ENCODE measurements at places on chromosomes 7 and 10. TPM values are rescaled to one million over a fixed set of nuclear protein-coding genes. Genes with fewer than 3 reads are reported as not detected.
A peak's percentile ranks its signal among the peaks of the same experiment; 100 is the strongest.

GRCh38 chr10:77458986-77459590 is 178.5 kb downstream of the KCNMA1 start:
- no peaks in the 10 kb centered on the region for H3K27me3 ChIP-seq
- no peak for DNase-seq
- H3K36me3 ChIP-seq = no peaks in the 10 kb centered on the region
- H3K4me1 ChIP-seq = peaks cover 2% of the 10 kb centered on the region
- H3K27ac ChIP-seq = no peak overlapping the region

- no peak overlapping the region for H3K4me3 ChIP-seq
- H3K27me3 ChIP-seq = no peaks in the 10 kb centered on the region
- no peak for DNase-seq
- H3K27ac ChIP-seq = no peak overlapping the region
Observed at GRCh38 chr10:99280472-99280871, 44.8 kb upstream of the HPSE2 start.

GRCh38 chr7:85033263-85033662 is 153.6 kb downstream of the SEMA3D start:
- H3K4me1 ChIP-seq = no peaks in the 10 kb centered on the region
- H3K36me3 ChIP-seq = no peaks in the 10 kb centered on the region
- no peak for DNase-seq
- H3K27ac ChIP-seq = no peak overlapping the region

DNA sequence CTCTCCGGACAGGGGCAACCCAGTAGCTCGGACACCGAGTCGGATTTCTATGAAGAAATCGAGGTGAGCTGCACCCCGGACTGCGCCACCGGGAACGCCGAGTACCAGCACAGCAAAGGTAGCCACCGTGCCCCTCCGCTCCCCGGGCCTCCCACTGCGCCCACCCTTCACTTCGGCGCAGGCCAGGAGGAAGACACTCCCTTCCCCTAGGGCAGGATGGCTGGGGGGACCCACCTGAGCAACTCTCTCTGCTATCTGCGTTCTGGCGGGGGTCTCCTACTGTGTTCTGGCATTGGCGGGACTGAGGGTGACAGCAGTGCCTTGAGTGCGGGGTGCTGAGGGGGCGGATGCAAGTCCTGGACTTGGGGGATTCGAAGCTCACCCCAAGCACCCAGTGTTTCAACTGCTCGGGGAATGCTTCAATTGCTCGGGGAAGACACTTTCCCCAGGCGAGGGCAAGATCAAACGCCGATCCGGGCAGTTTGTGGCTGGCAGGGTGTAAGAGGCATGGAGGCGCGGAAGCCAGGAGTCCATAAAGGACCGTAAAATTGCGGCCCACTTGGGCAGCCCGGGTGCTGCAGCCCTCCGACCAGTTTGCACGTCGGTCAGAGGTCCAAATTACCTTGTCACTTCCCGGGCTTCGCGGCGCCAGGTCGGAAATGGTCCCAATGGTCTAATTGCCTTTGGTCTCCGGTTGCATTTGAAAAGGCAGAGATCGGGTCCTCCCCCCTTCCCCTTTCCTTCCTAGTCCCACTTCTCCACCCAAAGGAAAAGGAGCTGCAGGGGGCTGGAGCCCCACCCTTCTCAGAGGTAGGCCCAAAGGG is 950 bp downstream of the EVX1 start:
- H3K4me1 ChIP-seq = no peaks in the 10 kb centered on the region
- peaks cover 95% of the 10 kb centered on the region for H3K27me3 ChIP-seq
- no peak overlapping the region for H3K4me3 ChIP-seq
- no peaks in the 10 kb centered on the region for H3K36me3 ChIP-seq
- H3K27ac ChIP-seq = no peak overlapping the region
- no peak for DNase-seq

DNA sequence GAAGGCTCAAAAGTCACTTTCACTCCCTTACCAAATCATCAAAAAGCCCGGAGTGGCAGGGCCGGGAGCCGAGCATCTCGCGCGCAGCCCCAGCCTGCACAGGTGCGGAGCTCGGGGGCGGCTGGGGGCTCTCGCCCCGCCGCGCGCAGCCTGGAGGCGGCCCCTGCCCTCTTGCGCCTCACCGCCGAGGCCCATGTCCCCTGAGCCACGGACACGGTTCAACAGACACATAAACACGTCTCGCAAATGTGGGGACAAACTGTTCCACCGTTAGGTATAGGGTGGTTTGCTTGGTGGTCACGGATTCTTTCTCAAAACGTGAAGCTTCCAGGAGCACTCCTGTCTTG is 700 bp downstream of the GSAP start:
- no peaks in the 10 kb centered on the region for H3K36me3 ChIP-seq
- H3K4me1 ChIP-seq = peaks cover 4% of the 10 kb centered on the region
- no peak for DNase-seq
- no peaks in the 10 kb centered on the region for H3K27me3 ChIP-seq

DNA sequence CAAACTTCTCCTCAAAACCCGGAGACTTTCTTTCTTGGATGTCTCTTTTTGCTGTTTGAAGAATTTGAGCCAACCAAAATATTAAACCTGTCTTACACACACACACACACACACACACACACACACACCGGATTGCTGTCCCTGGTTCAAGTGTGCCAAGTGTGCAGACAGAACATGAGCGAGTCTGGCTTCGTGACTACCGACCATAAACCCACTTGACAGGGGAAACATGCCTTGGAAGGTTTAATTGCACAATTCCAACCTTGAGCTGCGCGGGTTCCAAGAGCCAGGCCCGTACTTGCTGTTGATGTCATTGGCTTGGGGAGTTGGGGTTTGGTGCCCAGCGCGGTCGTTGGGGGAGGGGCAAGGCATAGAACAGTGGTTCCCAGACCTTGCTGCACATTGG is 1.7 kb downstream of the EGFR start:
- peaks cover 5% of the 10 kb centered on the region for H3K36me3 ChIP-seq
- H3K4me3 ChIP-seq = peak overlapping the region; percentile 79
- peak; percentile 72 for DNase-seq

- no peaks in the 10 kb centered on the region for H3K4me1 ChIP-seq
- H3K27ac ChIP-seq = no peak overlapping the region
- H3K4me3 ChIP-seq = no peak overlapping the region
- no peaks in the 10 kb centered on the region for H3K27me3 ChIP-seq
- no peak for DNase-seq
Observed at GRCh38 chr7:152076940-152077933, 51.8 kb downstream of the GALNT11 start.

GRCh38 chr7:22589641-22590201 is 89.7 kb upstream of the STEAP1B start:
- H3K4me1 ChIP-seq = peaks cover 12% of the 10 kb centered on the region
- no peak overlapping the region for H3K4me3 ChIP-seq
- no peaks in the 10 kb centered on the region for H3K27me3 ChIP-seq
- no peak overlapping the region for H3K27ac ChIP-seq

- no peak overlapping the region for H3K27ac ChIP-seq
- no peaks in the 10 kb centered on the region for H3K36me3 ChIP-seq
- no peak for DNase-seq
- no peak overlapping the region for H3K4me3 ChIP-seq
Observed at GRCh38 chr7:126443951-126444350, 808.8 kb downstream of the GRM8 start.

- no peaks in the 10 kb centered on the region for H3K36me3 ChIP-seq
- H3K27me3 ChIP-seq = no peaks in the 10 kb centered on the region
Observed at GRCh38 chr10:116281775-116282174, 8.8 kb upstream of the GFRA1 start.

GRCh38 chr10:69846293-69846921 is 44.7 kb downstream of the COL13A1 start:
- DNase-seq = no peak
- no peak overlapping the region for H3K27ac ChIP-seq
- no peak overlapping the region for H3K4me3 ChIP-seq
- H3K27me3 ChIP-seq = no peaks in the 10 kb centered on the region
- peaks cover 23% of the 10 kb centered on the region for H3K4me1 ChIP-seq
- no peaks in the 10 kb centered on the region for H3K36me3 ChIP-seq

- H3K36me3 ChIP-seq = peaks cover 3% of the 10 kb centered on the region
- H3K27me3 ChIP-seq = no peaks in the 10 kb centered on the region
- no peak overlapping the region for H3K4me3 ChIP-seq
- no peak overlapping the region for H3K27ac ChIP-seq
- no peak for DNase-seq
- peaks cover 24% of the 10 kb centered on the region for H3K4me1 ChIP-seq
Observed at GRCh38 chr7:2112261-2113198, 120.2 kb downstream of the MAD1L1 start.

DNA sequence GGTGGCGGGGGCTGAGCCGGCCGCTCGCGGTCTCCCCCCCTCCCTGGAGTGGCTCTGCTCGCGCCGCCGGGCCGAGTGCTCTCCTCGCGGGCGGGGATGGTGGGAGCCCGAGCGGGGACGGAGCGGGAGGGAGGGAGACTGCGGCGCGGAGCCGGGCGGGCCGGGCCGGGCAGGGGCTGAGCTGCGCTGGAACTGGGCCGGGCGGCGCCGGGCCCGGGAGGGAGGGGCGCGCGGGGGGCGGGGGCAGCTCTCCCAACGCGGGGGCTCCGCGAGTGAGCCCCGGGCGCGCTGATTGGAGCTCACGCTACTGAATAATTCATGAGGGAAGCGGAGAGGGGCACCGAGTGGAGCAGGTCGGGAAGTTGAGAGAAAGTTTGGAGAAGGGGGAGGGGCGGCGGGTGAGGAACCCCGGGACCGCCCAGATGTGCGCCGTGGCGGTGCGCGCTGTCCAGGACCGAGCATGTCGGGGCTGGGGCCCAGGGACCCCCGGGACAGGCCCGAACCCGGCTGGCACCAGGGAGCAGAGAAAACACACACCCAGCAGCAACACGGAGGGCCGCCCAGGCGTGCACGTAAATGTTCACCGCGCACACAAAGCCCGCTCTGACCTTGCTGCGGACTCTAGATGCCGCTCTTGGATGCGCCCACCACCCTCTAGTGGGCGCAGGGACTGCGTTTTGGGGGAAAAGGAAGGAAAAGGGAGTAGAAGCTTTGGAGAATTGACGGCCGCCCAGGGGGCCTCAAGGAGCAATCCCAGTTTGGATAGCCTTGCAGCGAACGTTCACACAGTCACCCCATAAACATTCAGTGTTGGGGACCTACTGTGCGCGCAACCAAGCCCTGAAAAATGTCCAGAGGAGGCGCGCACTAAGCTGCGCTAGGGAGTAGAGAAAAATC is at the start of gene EPHB4:
TSS of gene EPHB4 (minus strand) at position 194 of the 897 bp plus-strand sequence. CDS start 493 bp downstream, outside the sequence.
- no peaks in the 10 kb centered on the region for H3K27me3 ChIP-seq
- peak; percentile 89 for DNase-seq
- H3K4me1 ChIP-seq = peaks cover 3% of the 10 kb centered on the region
- no peak within 1 kb of the TSS for H3K27ac ChIP-seq
- H3K36me3 ChIP-seq = peaks cover 11% of the 10 kb centered on the region

GRCh38 chr7:68619526-68619925 is 978.7 kb upstream of the AUTS2 start:
- no peaks in the 10 kb centered on the region for H3K27me3 ChIP-seq
- no peaks in the 10 kb centered on the region for H3K4me1 ChIP-seq
- H3K4me3 ChIP-seq = no peak overlapping the region
- no peak overlapping the region for H3K27ac ChIP-seq
- H3K36me3 ChIP-seq = no peaks in the 10 kb centered on the region
- DNase-seq = no peak

GRCh38 chr10:127250031-127250430 is 53.6 kb upstream of the INSYN2A start:
- H3K27me3 ChIP-seq = no peaks in the 10 kb centered on the region
- no peak overlapping the region for H3K27ac ChIP-seq
- peaks cover 3% of the 10 kb centered on the region for H3K36me3 ChIP-seq
- DNase-seq = no peak
- no peaks in the 10 kb centered on the region for H3K4me1 ChIP-seq
- no peak overlapping the region for H3K4me3 ChIP-seq

DNA sequence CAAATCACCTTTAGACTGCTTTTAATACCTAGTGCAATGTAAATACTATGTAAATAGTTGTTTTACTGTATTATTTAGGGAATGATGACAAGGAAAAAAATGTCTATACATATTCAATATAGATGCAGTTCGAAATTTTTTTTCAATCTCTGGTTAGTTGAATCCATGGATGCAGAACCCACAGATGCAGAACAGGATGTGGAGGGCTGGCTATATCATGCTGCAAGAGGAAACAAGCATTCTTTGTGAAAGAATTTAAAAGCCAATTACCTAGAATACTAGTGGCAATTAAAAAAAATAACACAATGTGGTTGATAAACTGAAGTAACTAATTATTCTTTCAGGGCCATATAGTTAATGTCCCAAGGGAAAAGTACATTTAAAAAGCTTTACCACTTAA is 170.4 kb downstream of the ZNF438 start:
- peaks cover 10% of the 10 kb centered on the region for H3K4me1 ChIP-seq
- DNase-seq = no peak
- H3K4me3 ChIP-seq = no peak overlapping the region
- H3K27me3 ChIP-seq = no peaks in the 10 kb centered on the region
- H3K36me3 ChIP-seq = no peaks in the 10 kb centered on the region

DNA sequence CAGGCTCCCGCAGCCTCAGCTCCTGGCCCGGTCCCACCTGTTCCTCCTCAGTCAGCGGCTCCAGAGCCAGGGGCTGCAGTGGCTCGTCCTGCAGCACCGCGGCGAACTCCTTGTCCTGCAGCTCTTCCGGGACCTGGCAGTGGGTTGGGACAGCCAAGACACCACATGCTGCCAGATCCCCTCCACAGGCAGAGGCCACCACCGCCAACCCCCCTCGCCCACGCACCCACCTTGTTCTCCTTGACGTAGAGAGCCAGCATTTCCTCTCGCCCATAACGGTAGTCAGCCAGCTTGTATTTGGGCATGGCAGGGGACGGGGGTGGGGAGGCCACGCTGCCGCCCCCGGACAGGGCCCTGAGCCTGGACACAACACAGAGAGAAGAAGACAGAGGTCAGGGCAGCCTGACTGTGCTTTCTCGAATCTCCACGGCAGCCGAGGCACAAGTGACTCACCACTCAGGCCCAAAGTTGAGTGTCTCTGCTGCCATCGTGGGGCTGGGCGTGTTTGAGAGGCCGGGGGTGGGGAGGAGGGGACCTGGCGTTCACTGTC is 6.2 kb downstream of the GIGYF1 start:
- H3K4me3 ChIP-seq = no peak overlapping the region
- H3K27me3 ChIP-seq = no peaks in the 10 kb centered on the region
- peak; percentile 41 for DNase-seq
- peaks cover 10% of the 10 kb centered on the region for H3K4me1 ChIP-seq

The CLEC2L gene
- total RNA-seq = not detected

The TUBGCP2 gene
- 51.6 TPM for total RNA-seq

The SLC29A4 gene
- total RNA-seq = 6.4 TPM

The FOXP2 gene
- total RNA-seq = 8.4 TPM

The FOXI2 gene
- total RNA-seq = not detected

The FRMPD2 gene
- total RNA-seq = not detected
